ENCODE measurements at places on chromosomes 16 and 17.
A peak's percentile ranks its signal among the peaks of the same experiment; 100 is the strongest.

- DNase-seq = no peak
Observed at GRCh38 chr17:65359016-65359415, 202.4 kb downstream of the AXIN2 start.

GRCh38 chr17:80265205-80266068 lies 4.8 kb downstream of the RNF213 start:
- DNase-seq = peak; percentile 62

- no peak for DNase-seq
Observed at GRCh38 chr17:37830151-37830993, 85.5 kb upstream of the HNF1B start.

GRCh38 chr17:63349478-63350000 lies 96.6 kb downstream of the CYB561 start:
- DNase-seq = no peak

DNA sequence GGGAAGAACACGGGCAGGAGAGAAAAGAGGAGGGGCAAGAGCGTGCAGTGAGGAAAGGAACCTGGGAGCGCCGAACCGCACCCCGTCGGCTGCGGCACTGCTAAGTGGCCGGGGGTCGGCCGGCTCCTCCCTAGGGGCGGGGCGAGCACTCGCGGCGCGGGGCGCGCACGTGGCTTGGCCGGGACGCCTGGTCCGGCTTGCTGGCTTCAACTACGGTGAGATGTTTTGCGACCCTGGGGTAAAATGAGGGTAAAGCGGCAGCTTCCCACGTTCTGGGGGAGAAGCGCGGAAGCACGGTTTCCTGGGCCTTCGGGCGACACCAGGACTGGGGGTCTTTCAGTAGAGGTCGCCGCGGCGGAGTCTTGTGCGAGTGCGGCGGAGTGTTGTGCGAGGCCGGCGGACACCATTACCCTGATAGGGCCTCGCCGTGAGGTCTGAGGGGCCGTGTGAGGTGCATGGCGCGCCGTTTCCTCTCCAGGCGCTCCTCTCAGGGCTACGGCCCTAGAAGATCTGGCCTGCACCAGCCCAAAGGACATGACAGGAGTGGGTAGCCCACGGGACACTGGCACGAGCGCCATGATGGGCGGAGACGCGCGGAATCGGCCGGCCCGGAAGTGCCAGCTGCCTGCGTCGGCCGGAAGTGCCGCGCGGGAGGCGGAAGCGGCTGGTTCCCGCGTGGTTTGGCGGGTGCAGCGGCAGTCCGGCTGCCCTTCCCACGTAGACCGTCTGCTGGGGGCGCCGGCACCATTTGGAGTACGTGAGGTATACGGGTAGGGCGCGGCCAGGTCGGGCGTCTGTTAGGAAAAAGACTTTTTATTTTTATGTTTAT lies at the start of the genes MYO19 and PIGW:
TSS of gene MYO19 (minus strand) at position 29 of the 829 bp plus-strand sequence. CDS start 2,330 bp downstream, outside the sequence.
TSS of gene PIGW (plus strand) at position 148 of the 829 bp plus-strand sequence. CDS start 2,115 bp downstream, outside the sequence.
- DNase-seq = peak; percentile 84

DNA sequence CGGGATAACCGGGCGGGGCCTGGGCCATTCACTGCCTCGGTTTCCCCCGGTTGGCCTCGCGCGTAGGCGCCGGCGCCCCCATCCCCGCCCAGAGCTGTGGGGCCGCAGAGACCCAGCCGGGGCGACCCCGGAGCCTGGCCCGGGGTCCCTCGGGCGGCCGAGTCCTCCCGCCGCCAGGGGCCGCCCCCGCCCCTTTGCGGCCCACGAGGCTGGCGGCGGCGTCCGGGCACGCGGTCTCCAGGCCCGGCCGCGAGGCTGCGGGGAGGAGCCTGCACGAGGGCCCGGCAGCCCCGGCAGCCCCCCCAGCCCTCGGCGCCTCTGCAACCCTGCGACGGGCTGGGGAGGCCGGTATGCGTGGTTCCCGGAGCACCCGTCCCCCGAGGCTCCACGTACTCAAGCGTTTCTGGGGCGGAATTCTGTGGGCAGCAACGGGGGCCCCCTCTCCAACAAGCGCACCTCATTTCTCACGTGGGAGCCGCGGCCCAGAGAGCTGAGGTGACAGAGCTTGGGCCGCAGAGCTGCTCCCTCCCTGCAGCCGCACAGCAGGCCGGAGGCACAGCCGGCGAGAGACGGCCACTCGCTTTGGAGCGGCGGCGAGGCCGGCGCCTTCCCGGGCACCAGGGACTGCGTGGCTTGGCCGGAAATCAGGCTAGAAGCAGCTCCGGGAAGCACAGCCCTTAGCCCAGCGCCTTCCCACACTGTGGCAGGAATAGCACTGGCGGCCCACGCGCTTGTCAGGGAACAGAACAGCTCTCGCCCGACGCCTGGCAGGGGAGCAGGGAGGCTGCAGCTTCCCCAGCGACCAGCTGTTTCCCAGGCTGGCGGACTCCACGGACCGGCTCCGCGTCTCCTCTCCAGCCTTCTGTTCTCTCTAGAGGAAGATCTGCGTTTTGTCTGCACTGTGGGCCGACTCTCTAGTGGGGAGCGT lies 867 bp upstream of the LIMD2 start:
- no peak for DNase-seq

DNA sequence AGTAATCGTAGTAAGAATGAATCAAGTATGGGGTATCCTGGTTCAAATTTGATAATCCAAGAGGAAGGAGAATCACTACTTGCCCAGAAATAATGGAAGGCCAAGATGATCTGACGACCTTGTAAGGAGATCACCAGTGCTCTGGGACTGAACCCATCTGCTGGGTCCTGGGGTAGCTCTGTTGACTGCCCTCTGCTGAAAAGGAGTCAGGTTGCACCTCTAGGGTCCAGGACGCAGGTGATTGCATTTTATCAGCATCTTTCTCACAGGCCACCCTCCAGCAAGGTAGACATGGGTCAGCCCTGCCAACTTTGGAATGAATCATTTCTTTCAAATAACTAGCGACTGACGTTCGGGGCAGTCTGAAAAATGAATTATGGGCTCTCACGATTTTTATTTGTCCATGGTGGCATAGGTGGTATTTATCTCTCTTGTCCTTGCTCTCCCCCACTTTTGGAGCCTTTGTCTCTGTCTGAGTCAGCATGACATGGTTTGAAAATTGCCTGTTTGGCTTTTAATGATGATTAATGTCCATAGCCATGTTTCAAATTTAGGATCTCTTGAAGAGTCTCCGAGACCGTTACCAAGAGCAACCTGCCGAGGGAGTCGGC lies 163.7 kb downstream of the MSI2 start:
- DNase-seq = no peak

- DNase-seq = no peak
Observed at GRCh38 chr16:84874553-84874952, 54.8 kb downstream of the CRISPLD2 start.

DNA sequence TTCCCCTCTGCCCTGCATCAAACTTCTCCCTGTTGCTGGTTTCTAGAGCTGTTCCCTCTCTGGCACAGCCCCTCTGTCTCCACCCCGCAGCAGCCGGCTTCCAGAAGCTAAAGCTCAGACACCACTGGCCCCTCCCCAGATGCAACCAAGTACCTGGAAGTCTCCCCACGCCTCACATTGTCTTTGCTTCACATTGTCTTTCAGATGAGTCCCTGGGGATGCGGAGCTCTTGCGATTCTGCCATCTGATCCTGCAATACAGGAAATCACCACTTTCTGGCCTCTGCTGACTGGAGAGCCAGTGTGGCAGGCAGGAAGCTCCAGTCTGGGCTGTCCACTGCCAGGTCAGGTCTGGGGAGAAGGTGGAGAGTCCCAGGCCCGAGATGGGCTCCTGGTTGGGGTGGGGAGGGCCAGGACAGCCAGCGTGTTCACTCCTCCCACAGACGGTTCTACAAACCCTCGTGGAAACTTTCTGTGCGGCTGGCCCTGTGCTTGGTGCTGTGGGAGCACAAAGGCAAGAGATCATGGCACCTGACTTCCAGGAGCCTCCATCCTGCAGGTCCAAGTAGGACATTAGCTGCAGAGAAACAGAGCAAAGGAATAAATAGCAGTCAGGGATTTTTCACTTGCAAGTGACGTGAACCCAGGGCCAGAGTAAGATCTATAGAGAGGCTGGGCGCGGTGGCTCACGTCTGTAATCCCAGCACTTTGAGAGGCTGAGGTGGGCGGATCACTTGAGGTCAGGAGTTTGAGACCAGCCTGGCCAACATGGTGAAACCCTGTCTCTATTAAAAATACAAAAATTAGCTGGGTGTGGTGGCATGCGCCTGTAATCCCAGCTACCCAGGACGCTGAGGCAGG lies 47.9 kb upstream of the MAP3K14 start:
- DNase-seq = no peak

- DNase-seq = no peak
Observed at GRCh38 chr17:15957608-15958307, 12.8 kb downstream of the ADORA2B start.

GRCh38 chr17:19991252-19991885 lies 13.7 kb upstream of the AKAP10 start:
- DNase-seq = no peak

GRCh38 chr16:84209989-84210388 lies 19.0 kb downstream of the ADAD2 start:
- DNase-seq = no peak

- peak; percentile 27 for DNase-seq
Observed at GRCh38 chr17:59565959-59566324, 532 bp downstream of the DHX40 start.

GRCh38 chr16:87203060-87203656 lies 114.0 kb downstream of the C16orf95 start:
- DNase-seq = peak; percentile 2
